ENCODE measurements at places on chromosomes 6 and 20. TPM values are rescaled to one million over a fixed set of nuclear protein-coding genes. Genes with fewer than 3 reads are reported as not detected.

DNA sequence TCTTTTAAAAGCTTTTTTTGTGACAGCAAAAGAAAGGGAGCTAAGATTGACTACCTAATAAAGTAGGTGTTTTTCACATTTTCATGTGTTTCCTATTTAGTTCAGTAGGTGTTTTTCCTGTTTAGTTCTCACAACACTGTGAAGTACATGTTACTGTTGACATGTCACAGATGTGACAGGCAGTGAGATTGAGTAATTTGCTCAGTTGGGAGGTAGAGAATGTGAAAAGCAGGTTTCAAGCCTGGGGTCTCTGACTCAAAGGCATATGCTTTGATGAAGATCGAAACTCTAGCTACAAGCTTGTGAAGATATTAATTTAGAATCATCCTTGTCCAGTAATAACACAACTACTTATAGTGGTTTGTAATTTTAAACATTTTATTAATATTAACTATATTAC is 43.1 kb downstream of the SLX4IP start:
- H3K36me3 ChIP-seq: no peaks in the 10 kb centered on the region
- no peaks in the 10 kb centered on the region for H3K27me3 ChIP-seq
- H3K27ac ChIP-seq: no peak overlapping the region

- H3K36me3 ChIP-seq: no peaks in the 10 kb centered on the region
- no peak for DNase-seq
- no peak overlapping the region for H3K4me3 ChIP-seq
- H3K4me1 ChIP-seq: no peaks in the 10 kb centered on the region
- no peaks in the 10 kb centered on the region for H3K27me3 ChIP-seq
These were observed 38.0 kb upstream of the GMPR start for GRCh38 chr6:16200321-16200883.

GRCh38 chr6:2077826-2078225 is 167.6 kb downstream of the GMDS start:
- no peak overlapping the region for H3K27ac ChIP-seq
- H3K4me1 ChIP-seq: no peaks in the 10 kb centered on the region
- no peaks in the 10 kb centered on the region for H3K36me3 ChIP-seq
- no peak for DNase-seq
- no peaks in the 10 kb centered on the region for H3K27me3 ChIP-seq
- no peak overlapping the region for H3K4me3 ChIP-seq

DNA sequence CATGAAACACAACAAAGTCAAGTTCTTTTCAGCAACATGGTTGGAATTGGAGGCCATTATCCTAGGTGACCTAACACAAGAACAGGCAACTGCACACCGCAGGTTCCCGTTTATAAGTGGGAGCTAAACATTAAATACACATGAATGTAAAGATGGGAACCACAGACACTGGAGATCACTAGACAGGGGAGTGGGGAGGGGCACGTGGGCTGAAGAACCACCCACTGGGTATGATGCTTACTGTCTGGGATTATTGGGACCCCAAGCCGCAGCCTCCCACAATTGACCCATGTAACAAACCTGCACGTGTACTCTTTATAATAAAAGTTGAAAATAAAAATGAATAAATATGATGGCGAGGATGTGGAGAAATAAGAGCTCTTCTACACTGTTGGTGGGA is 8.6 kb upstream of the RAET1G start:
- DNase-seq: no peak
- H3K4me1 ChIP-seq: no peaks in the 10 kb centered on the region
- no peaks in the 10 kb centered on the region for H3K36me3 ChIP-seq
- H3K27ac ChIP-seq: no peak overlapping the region

- H3K27ac ChIP-seq: no peak overlapping the region
- no peaks in the 10 kb centered on the region for H3K27me3 ChIP-seq
- H3K4me1 ChIP-seq: peaks cover 26% of the 10 kb centered on the region
- DNase-seq: no peak
These were observed 64.6 kb upstream of the PIM1 start for GRCh38 chr6:37105148-37106050.

GRCh38 chr6:143130928-143131327 is 70.2 kb downstream of the AIG1 start:
- H3K27me3 ChIP-seq: no peaks in the 10 kb centered on the region
- no peak overlapping the region for H3K27ac ChIP-seq

DNA sequence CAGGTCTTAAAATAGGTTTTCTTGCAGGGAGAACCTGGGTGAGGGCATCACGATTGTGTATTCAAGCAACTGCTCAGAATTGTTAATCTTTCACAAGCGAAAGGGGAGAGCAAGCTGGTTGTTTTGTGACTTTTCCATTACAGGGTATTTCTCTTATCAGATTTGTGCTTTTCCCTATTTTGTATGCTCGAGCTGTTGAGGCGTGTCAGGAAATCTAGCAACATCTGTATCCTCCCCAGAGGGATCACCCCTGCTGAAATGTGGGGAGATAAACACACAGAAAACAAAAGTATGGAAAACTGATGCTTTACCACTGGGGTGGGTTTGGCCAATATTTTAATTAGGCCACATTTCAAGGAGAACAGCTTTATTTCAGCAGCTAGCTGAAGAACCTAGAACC is 187.0 kb downstream of the DTNBP1 start:
- H3K27ac ChIP-seq: peak overlapping the region; percentile 51
- peaks cover 15% of the 10 kb centered on the region for H3K4me1 ChIP-seq
- H3K4me3 ChIP-seq: no peak overlapping the region
- H3K36me3 ChIP-seq: peaks cover 4% of the 10 kb centered on the region
- H3K27me3 ChIP-seq: no peaks in the 10 kb centered on the region

GRCh38 chr6:82410151-82410648 is 46.6 kb downstream of the TPBG start:
- H3K27me3 ChIP-seq: no peaks in the 10 kb centered on the region
- H3K4me1 ChIP-seq: no peaks in the 10 kb centered on the region
- no peak overlapping the region for H3K27ac ChIP-seq
- no peak overlapping the region for H3K4me3 ChIP-seq

DNA sequence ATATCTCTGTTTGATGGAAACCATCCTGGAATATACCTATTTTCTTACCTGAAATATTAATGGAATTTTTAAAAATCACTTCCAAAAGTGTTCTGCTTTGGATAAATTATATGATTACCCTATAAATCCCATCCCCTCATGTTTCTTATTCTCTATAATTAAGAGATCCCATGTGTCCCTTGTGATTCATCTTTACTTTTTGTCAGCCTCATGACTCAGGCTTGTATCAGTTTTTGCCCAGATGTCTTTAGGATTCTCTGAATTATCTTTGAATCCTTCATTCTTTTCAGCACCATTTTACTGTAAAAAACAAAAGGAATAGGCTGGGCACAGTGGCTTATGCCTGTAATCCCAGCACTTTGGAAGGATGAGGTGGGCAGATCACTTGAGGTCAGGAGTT is 804.5 kb upstream of the CITED2 start:
- H3K4me1 ChIP-seq: no peaks in the 10 kb centered on the region
- no peaks in the 10 kb centered on the region for H3K36me3 ChIP-seq
- no peak overlapping the region for H3K4me3 ChIP-seq
- no peak overlapping the region for H3K27ac ChIP-seq
- DNase-seq: no peak
- H3K27me3 ChIP-seq: no peaks in the 10 kb centered on the region

Gene RTN4IP1
- 4.4 TPM for total RNA-seq

Gene CLVS2
- 1.5 TPM for total RNA-seq

Gene SNPH
- total RNA-seq: 6.4 TPM
